ENCODE measurements at places on chromosomes 5 and 9.

- no peak for DNase-seq
Observed at GRCh38 chr9:107484117-107484723, 5.3 kb downstream of the KLF4 start.

- DNase-seq: peak; percentile 73
Observed at GRCh38 chr5:180126716-180127681, 55.4 kb upstream of the RNF130 start.

DNA sequence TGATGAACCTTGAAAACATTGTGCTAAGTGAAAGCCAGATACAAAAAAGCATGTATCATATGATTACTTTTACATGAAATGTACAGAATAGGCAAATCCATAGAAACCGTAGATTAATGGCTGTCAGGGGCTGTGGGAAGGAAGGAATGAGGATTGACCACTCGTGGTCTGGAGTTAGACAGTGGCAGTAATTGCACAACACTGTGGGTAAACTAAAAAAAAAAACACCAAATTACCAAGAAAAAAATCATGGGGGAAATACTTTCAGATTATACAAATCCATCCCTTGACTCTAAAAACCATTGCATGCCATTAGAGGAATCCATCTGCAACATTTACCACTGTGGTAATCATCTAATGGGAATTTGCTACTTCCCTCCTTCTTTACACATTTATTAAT is 140.0 kb downstream of the SIL1 start:
- DNase-seq: no peak

- no peak for DNase-seq
Observed at GRCh38 chr5:6439588-6440550, 8.8 kb upstream of the UBE2QL1 start.

DNA sequence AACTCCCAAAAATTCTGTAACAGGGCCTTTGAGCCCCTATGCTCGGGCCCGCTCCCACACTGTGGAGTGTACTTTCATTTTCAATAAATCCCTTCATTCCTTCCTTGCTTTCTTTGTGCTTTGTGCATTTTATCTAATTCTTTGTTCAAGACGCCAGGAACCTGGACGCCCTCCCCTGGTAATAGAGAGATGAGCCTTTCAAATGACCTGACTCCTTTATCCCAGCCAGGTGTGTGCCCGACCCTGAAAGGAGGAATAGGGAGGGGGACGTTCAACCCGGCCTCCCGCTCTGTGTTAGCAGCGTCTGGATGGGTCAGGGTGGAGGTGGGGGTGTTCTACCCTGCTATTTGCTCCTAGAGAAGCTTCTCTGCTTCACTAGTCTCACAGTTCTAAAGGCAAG is 53.9 kb downstream of the FXN start:
- DNase-seq: no peak

DNA sequence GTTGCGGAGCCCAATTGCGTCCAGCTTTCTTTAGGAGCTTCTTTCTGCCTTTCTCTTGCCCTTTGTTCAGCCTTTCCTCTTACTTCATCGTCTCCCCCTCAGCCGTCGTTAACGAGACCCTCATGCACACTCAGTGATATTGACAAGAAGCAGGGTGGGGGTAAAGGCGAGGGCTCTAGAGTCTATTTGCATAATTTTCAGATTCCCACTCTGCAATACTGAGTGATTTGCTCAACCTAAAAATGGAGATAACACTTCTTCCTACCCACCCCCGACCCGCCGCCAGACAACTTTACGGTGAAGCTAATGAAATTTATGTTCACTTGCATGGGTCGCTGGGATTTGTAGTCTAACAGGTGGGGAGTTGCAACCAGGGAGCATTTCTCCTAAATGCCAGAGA is 1.3 kb upstream of the TBC1D2 start:
- no peak for DNase-seq

- DNase-seq: no peak
Observed at GRCh38 chr5:132658381-132659302, 669 bp downstream of the IL13 start.

DNA sequence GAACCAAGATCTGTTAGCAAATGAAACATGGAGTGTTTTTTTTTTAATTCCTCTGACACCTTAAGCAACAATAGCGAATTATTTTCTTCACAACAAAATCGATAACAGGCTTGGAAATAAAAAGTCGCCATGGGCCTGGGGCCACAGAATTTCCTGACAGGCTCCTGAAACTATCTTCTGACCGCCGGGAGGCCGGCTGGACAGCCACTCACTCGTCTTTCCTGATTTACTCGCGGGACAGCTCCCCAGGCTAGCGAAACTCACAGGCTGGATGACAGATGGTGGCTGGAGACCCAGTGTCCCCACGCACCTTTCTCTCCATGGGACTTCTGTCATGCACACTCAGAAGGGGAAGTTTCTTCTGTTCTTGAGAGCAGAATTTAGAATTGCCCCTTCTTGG is 143.3 kb upstream of the IRX2 start:
- no peak for DNase-seq

GRCh38 chr5:148781766-148782165 is 44.6 kb upstream of the ADRB2 start:
- DNase-seq: no peak

- DNase-seq: no peak
Observed at GRCh38 chr5:158881091-158881880, 218.4 kb downstream of the EBF1 start.

DNA sequence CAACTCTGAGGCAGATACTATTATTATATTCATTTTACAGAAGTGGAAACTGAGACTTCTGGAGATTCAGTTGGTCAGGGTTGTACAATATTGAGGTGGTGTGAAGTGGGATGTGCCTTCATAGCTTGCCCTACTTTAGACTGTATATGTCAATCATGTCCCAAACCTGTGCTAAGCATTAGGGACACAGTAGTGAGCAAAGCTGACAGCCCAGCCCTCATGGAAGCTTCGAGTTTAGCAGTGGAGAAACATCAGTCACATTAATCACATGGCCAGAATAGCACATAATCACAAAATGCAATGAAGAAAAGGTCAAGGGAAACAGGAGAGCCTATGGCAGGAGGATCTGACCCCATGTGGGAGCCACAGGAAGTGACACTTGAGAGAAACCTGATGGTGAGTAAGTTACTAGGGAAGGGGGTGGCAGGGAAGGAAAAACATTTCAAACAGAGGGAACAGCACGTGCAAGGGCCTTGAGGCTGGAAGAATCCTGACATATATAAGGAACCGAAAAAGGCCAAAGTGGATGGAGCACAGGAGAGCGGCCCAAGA is 20.5 kb upstream of the RALGPS1 start:
- no peak for DNase-seq

- DNase-seq: no peak
Observed at GRCh38 chr5:142621227-142621626, 64.7 kb downstream of the FGF1 start.

DNA sequence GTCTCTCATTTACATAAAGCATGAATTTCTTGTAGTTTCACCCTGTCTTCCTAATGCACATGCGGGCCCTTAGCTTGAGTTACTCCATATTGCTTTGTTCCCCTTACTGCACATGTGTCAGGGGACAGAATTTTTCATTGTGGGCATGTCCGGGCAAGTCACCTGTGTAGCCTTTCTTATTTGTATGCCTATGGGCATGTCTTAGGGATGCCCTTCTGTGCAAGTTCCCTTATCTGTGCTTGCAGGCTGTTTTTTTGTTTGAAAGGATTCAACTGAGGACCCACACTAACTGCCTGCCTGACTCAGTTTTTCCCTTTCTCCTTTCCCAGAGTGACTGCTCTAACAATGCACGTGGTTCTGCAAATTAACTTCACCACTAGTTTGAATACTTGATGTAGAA is 161.7 kb downstream of the YTHDC2 start:
- no peak for DNase-seq

GRCh38 chr9:92895812-92896436 is 18.1 kb upstream of the ZNF484 start:
- no peak for DNase-seq

- no peak for DNase-seq
Observed at GRCh38 chr9:94799578-94800264, 73.2 kb downstream of the AOPEP start.

GRCh38 chr9:129506892-129507291 is 114.0 kb downstream of the C9orf50 start:
- DNase-seq: no peak

GRCh38 chr5:154375329-154376008 is 70.3 kb upstream of the SAP30L start:
- no peak for DNase-seq

DNA sequence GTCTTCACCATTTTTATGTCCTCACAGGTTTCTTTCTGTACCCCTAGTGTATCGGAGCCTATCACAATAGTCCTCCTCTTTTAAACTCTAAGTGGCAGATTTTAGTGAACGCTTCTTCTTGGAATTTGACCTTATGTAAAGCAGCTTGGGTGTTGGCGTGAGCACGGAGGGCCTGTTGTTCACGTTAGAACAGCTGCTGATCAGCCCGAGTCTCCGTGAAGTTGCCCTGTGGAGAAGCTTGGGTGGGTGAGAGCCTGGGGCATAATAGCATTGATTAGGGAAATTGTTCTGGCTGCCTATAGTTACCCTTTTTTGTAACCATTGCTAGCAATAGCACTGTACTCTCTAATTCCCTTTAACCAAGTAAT is 167.0 kb upstream of the OTULINL start:
- DNase-seq: no peak

DNA sequence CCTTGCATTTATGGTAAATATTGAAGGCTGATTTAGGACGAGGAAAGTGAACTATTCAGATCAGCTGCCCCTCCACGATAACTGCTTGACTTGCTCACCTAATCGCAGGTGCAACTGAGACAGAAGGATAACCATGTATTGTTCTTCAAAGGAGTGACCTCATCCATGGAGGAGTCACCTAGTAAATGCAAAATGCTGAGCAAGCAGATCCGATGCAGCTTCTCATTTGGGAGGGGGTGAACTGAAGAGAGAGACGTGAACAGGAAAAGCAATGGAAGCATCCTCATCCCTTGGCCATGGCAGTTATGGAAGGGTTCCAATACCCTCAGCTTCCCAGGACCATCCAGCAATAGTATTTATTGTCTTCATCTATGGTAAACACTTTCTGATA is 47.5 kb downstream of the RASGRF2 start:
- no peak for DNase-seq

DNA sequence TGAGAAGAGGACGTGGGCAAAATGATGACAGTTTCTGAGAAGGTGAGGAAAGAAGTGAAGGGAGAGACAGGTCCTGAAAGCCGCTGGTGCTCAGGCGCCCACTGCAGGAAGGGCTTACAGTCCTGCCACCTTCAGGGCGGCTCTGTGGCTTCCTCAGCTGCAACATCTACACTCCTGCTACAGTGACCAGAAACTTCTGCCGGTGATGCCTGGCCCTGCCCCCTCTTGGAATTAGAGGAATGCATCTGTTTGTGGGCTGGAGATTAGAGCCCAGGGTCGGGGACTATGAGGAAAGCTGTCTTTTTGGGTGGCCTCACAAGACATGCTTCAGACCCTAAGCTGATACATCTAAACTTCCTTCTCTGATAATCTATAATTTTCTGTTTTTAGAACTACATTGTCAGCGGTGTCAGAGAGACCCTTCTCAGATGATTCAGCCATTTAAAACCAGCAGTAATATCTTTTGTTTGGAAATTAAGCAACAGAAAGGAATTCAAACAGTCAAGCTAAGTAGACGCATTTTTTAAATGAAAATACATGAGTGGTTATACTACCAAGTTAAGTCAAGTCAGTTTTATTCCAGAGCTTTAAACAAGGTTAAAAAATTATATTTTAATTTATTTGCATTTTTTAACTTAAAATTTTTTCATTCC is 30.4 kb downstream of the PRDM6 start:
- DNase-seq: no peak

DNA sequence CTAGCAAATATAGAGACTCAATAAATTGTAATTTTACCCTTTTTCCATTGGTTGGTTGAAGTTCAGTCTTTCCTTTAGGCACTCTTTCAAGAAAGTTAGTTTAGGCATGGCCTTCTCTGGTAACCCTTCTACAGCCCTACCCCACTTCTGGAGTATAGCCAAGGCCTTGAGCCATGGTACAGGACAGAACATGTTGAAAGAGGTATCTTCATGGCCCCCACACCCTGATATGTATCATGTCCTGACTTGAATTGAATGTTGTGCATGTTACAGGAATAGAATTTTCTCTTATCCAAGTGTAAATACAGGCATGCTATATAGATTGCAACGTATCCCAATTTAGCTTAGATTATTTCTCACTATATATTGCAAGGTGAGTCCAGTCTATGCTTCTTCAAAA is 175.6 kb downstream of the CD180 start:
- DNase-seq: no peak

- DNase-seq: no peak
Observed at GRCh38 chr5:172642926-172643871, 2.1 kb downstream of the NEURL1B start.

DNA sequence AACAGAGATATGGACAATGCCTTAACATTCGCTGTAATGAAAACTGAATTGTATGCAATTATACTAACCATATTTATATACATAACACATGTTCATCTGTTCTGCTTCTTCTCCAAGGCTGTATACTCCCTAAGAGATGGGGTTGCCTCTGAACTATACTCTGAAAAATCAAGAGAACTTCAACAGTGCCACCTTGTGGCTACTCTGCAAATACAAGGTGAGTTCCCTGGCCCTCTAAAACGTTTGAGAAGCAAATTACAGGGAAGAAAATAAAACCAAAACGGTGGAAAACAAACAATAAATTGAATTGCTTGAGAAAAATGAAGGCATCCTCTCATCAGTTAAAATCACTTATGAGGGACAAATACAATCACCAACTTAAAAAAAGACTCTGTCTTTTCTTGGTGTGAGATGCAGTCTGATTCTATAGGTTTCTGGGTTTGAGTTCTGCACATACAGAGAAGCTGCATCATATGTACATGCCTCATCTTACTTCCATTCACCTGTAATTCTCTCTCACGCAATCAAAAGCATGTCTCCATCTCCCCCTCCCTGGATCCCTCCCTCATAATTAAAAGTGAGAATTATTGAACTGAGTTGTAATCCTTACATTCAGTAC is 98.6 kb downstream of the FBXW11 start:
- DNase-seq: peak; percentile 53

DNA sequence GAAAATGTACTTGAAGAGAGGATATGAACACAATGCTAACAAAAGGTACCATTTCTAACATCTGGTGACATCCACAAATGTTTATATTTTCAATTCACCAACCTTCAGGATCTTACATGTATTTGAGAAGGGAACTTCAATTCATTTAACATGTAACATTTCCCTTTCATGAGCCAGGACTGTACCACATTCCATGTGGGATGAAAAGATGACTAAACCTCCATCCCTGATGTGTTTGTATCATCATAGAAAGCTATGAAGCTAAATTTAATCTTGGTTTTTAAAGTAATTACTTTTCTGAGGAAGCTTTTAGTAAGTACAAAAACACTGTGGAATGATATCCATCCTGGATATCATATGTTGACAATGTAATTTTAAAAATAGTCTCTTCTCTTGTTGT is 78.2 kb upstream of the GNA14 start:
- no peak for DNase-seq

DNA sequence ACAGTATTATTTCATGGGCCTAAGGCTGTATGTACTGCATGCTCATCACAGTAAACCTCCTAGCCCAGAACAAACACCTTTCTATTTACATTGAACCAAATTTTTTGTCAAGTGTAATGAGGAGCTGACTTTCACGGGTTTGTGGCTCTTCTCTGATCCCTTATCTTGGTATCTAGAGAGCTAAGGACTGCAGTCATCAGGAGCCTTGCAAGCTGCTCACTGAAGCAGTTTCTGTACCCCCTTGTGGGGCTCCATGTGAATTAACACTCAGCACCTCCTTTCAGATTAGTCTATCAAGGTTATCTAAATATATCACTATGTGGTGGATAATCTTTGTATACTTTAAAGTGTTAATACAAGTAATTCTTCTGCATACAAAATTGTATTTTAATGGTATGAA is 108.2 kb downstream of the AUH start:
- no peak for DNase-seq

GRCh38 chr9:94153905-94154304 is 69.6 kb downstream of the PTPDC1 start:
- no peak for DNase-seq

Measured in stimulated activated CD8-positive, alpha-beta memory T cell treated with anti-CD3 and anti-CD28 coated beads, Interleukin-4, amount 100 ng/mL, for 48 hours (primary cell).